Effector memory CD8-positive, alpha-beta T cell (primary cell): ENCODE measurements at places on chromosomes 13 and 19.

GRCh38 chr13:113643593-113643992 is 14.4 kb downstream of the ATP4B start:
- no peak for DNase-seq

- DNase-seq: no peak
Measured at GRCh38 chr13:42354241-42355091, 82.5 kb downstream of the AKAP11 start.

DNA sequence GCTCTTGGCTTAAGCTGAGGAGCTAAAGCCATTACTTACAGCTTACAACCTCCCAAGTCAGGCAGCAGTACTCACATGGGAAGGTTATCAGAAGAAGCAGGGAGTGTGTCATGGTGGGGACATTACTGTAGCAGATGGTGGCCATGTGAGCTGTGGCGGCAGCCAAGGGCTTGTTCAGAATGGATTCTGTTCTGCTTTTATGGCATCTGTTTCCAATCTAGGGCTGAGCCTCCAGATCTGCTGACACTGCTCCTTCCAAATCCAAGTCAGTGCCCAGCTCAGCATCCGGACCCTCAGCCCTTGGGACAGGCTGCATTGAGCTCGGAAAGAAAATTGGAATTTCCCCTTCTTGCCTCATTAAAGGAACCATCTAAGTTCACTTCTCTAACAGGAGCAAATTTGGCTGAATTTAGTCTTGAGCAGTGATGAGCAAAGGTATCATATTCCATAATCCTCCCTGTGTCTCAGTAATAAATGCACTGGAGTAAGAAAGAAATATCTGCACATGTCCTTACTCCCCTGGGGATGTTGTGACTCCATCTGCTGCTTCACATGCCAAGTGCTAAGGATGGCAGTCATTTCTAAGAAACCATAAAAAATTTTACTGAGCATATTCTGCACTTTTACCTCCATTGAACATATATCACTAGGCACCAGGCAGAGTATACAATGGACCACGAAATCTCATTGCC is 73.9 kb downstream of the KCTD12 start:
- DNase-seq: no peak

- DNase-seq: no peak
Measured at GRCh38 chr13:29422015-29422414, 173.5 kb downstream of the SLC7A1 start.

DNA sequence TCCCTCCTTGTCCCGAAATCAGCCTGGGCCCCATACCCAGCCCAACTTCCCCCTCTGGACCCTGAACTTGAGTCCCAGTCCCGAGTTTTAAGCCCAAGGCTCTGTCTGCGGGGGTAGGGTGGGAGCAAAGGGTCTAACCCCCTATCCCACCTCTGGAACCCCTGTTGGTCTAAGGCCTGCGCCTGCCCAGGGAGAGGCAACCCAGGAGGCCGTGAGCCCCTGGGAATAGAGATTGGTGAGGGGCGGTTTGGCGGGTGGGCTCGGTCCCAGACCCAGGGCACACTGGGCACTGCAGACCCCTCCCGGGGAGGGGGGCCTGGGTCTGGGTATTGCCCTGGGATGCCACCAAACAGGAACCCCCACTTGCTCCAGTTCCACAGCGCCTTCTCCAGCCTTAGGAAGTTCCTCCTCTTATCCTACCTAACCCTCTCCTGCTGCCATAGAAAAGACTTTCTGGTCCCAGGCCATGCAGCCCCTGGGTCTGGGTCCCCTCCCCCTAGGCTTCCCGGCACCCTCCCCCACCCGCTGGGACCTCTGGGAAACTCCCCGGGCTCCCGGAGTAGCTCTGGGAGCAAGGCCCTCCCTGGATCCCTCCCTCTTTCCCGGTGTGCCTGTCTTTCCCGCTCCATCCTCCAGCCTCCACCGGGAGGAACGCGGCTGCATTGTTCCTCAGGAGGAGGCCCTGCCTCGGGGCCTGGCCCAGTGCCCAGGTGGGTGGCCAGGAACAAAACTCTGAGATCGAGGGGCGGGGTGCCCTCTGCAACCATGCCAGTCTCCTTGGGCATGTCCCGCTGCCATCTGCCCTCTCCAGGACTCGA is 33.6 kb upstream of the NANOS3 start:
- no peak for DNase-seq

GRCh38 chr13:34258646-34259386 is 440.9 kb downstream of the RFC3 start:
- no peak for DNase-seq

- no peak for DNase-seq
Measured at GRCh38 chr19:43416951-43417623, 2.4 kb downstream of the TEX101 start.

- peak; percentile 69 for DNase-seq
Measured at GRCh38 chr19:48419158-48419920, 25.9 kb downstream of the GRIN2D start.

DNA sequence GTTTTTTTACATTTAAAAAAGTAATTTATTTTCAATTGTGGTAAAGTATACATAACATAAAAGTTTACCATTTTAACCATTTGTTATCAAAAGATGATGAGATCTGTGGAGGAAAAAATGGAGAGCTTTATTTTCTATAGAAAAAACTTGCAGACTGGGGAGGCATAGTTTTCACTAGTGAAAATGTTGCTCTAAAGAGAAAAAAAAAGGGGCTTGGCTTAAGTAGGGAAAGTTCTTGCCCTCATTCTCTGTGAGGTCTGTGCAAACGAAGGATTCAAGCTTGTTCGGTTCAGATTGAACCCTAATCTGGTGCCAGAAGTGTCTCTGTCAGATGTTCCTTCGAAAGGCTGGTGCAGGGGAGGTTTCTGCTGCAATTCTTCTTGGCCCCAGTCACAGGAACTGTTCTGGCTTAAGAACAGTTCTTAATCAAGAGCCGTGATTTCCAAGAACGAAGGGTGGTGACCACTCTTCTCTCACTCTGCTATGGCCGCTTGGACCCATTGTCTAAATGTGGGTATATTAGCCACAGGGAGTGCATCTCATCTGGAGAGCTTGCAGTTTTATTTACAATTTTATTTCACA is 42.1 kb downstream of the PCCA start:
- DNase-seq: no peak

GRCh38 chr19:10390652-10391286 is 10.4 kb upstream of the TYK2 start:
- peak; percentile 64 for DNase-seq

DNA sequence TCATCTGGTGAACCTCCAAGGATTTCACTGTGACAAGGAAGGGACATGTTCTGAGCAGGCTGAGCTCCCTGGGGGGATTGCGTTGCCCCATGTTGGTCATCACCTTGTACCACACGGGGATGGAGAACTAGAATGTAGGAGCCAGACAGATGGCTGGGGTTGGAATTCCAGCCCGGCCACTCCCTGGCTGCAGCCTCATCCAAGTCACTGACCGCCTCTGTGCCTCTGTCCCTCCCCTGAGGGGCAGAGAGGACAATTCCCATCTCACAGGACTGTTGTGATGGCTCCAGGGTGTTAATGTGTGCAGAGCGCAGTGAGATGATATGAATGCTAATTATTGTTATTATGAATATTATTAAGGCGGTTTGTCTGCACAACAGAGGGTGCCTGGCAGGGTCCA is 24.1 kb downstream of the ADGRL1 start:
- DNase-seq: no peak

DNA sequence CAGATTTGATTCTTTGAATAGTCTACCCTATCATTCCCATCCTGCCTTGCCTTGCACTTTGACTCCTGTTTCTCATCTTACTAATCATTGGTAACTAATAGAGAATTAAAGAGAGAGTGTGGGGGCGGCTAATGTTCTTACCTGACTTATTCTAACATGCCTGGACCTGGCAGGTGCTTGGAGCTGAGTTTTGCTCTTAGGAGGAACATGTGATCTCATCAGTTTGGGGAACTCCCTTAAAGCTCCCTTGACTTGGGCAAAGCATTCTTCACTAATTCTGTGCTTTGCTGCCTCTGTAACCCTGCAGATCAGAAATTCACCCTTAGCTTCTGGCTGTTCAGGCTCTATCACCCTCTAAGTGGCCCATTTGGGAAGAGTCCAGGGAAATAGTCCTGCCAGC is 861.1 kb downstream of the GPC5 start:
- DNase-seq: no peak

GRCh38 chr19:6499052-6499790 is 2.9 kb downstream of the TUBB4A start:
- DNase-seq: no peak

DNA sequence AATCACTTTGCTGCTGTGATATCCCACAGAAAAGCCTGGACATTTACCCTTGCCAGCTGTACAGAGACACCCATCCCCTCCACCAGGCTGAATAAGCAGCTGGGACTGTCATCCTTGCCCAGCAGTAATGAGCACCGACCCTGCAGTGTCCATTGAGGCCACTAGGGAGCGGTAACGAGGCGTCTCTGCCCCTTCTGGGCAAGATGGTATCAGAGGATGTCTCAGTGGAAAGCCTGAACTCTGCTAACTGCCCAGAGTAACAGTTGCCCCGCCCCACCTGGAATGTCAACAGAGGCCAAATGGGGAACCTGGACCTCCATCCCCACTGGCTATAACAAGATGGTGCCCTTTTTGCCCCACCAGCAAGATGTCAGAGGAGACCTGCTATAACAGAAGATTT is 22.8 kb upstream of the CEACAM20 start:
- DNase-seq: no peak

DNA sequence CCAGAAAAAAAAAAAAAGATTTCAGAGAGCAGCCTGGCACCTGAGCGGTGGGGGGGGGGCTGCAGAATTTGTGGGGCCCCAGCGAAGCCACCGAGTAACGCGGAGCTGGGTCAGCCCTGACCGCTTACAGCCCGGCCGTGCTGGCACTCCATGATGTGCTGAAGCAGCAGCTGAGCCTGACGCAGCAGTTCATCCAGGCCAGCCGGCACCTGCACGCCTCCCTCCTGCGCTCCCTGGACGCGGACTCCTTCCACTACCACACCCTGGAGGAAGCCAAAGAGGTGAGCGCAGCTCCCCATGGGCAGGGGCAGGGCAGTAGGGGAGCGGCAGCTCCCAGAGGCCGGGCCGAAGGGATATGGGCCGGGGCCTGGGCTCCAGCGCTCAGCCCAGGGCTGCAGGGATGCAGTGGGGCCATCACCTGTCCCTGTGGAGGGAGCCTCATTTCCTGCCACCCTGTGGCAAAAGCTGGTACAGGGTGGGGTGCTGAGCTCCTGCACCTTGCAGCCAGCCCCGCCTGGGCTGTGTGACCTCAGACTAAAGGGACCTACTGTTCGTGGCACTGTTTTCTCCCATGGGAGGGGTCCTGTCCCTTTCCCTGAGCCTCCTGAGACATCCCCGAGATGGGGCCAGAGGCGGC is 18.3 kb downstream of the C19orf44 start:
- no peak for DNase-seq

DNA sequence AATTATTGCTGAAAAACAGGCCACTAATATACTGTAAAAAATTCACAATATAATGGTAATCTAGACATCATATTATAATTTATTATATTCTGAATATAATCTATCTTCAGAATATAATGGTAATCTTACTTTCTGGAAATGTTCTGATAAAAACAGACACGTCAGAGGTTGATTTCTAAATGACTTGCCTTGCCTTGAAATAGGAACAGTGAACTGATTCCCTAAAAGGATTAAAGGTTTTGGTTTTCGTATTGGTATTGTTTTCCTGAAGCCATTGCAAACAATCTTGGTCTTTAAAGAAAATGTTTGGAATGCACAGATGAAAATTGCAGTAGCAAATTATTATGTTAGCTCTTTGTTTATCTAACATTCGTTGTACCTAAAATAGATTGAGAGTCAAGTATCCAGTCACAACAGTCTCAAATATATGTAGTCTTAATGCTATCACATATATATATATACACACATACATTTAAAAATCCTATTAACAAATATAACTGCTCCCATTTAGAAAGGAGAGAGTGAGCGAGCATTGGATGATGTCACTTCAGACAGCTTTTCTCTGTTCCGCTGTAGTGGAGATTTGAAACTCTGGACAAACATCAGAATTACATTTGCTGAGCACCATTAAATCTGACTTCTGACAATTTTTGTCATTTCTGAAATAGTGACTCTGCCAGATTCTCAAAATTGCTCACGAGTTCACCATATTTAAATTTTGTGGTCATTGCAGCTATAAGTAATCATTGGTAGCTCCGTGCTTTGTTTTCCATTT is 1.7 kb downstream of the ITM2B start:
- DNase-seq: no peak

DNA sequence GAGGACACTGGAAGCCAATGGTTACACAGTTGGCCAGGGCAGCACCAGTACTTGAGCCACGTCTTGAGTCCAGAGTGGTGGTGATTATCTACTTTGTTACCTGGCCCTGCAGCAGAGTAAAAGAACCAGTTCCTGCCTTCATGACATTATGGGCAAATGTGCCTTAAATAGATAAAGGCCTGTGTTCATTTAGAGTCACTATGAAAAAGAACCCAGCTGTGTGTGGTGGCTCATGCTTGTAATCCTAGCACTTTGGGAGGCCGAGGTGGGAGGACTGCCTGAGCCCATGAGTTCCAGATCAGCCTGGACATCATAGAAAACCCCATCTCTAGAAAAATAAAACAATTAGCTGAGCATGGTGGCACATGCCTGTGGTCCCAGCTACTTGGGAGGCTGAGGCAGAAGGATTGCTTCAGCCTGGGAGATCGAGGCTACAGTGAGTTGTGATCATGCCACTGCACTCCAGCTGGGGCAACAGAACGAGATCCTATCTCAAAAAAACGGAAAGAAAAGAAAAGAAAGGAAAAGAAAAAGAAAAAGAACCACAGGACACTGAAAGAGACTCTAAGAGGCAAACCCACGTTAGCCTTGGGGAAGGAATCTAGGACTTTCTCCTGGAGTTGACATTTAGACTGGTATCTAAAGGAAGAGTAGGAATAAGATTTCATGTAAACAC is 3.4 kb upstream of the IRF2BP1 start:
- DNase-seq: no peak

DNA sequence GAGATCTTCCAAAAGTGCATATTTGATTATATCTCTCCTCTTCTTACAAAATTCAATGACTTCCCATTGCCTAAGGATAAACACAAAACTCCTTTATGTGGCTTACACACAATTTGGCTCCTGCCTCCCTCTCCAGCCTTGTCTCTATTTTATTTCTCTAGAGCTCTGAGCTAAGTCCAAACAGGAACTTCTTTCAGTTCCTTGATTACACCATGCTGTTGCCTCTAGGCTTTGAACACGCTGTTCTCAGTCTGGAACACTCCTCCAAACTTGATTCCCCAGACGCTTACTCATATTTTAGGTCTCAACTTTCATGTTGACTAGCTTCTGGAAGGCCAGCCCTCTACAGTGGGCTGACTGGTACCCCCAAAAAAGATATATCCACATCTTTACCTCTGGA is 258.5 kb downstream of the COG6 start:
- DNase-seq: no peak
